Neural progenitor cell (in vitro differentiated cells): ENCODE measurements at places on chromosomes 1 and 21.

GRCh38 chr1:81208441-81208840 lies 592.3 kb upstream of the ADGRL2 start:
- DNase-seq = no peak

- no peak for DNase-seq
Observed at GRCh38 chr1:19140465-19140864, 69.6 kb downstream of the UBR4 start.

DNA sequence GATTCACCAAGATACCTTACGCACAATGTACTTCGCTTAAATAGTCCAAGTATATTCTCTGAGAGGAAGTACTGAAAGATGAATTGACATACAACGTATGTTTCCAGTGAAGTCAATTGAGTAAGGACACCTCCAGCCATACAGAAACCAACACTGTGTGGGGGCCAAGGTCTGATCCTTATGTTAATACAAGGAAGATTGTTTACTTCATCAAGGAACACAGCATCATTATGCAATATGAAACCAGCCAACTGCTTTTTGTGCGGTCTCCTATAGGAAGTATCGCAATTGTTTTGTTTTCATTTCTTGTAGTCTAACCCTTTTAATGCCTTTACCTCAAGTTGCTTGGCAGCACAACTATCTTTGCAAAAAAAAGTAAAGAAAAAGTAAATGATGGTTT lies 28.2 kb upstream of the TEKT2 start:
- DNase-seq = no peak

DNA sequence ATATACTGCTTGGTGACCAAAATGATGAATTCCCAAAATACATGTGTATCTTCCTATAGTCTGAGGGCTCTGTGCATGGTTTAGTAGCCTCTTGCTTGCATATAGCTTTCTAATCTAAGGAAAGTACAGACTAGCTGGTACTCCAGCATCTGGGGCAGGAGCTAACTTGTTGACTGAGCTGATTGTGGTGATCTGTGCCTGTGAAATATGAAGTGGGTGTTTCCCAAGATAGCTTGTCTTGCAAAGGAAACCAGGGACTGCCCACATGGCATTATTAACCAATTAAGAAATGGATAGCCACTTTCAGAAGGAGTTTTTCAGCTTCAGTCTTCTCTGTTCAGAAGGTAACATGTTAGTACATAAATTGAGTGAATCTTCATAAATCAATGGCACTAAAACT lies 219.8 kb downstream of the NEGR1 start:
- DNase-seq = no peak

GRCh38 chr1:85366391-85367170 lies 90.1 kb upstream of the BCL10 start:
- DNase-seq = no peak

GRCh38 chr1:22101199-22101598 lies 41.7 kb downstream of the WNT4 start:
- DNase-seq = no peak

GRCh38 chr1:89260566-89261255 lies 11.9 kb downstream of the GBP5 start:
- no peak for DNase-seq

GRCh38 chr21:43740497-43741156 lies 21.7 kb downstream of the PDXK start:
- peak; percentile 73 for DNase-seq

DNA sequence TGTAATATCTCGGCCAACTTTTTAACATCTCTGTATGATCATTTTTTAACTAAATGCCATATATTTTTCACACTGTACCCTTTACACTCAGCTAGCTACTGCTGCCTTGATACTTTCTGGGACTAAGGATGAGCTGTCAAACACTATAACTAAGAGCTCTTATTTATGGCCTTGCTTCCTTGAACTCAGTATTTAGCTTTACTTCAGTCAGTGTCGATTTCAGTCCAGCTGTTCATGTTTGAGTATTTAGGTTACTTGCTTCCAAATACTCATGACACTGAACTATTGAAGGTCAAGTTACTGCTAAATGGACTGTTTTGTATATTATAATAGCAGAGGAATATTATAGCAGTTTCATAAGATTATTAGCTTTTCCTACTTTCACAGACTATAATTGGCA lies 25.9 kb upstream of the USP25 start:
- DNase-seq = no peak

DNA sequence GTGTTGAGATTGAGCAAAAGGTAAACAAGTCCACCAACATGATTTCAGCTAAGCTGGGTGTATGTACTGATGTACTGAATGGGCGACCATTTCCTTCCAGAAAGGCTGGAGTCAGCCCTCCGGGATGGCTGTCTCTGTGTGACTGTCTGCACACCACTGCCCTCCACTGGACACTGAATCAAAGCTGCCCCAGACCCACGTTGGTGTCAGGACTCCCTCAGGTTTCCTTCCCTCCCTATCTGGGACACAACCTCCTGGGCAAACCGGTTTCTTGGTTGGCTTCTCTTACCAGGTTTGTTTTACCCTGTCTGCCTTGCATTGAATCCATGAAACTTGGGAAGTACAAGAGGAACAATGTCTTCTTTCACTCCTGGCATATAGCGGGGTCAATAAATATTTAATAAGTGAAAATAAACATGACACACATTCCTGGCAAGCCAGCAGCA lies 5.3 kb upstream of the SRP9 start:
- DNase-seq = peak; percentile 92

- peak; percentile 7 for DNase-seq
Observed at GRCh38 chr1:180778782-180779398, 133.8 kb upstream of the KIAA1614 start.

DNA sequence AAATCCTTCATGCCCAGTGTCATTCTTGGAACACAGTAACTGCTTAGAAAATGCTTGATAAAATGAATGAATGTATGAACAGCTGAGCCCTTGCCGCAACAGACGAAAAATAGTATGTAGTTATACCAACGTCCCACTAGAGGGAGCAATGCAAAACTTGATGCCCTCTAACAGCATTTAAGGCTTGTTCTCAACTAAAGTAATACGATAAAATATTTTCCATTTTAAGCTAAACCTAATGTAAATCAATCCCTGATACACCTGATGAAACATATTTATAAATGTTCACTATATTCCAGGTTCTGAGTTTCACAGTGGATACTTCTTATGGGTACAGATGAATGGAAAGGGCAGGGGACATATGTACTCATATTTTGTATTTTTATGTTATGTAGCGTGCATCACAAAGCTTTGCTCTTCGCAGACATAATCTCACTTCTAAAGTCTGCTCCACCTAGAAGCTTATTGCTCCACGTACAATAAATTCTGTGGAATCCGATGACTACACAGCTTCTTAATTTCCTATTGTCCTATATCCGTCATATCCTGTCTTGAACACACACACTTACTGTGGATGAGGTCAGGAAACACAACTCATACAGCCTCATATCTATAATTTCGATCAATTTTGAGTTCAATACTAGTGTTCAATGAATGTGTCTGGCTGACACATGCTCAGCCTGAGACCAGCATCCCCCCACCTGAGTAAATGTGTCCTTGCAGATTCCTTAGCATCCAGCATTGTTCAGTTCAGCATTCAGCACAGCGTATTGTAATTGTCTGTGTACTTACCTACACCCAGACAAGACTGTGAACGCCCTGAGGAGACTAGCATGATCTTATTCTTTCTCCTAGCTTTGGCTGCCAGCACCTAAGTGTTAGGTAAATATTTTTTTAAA lies 4.4 kb upstream of the UTP25 start:
- peak; percentile 52 for DNase-seq

DNA sequence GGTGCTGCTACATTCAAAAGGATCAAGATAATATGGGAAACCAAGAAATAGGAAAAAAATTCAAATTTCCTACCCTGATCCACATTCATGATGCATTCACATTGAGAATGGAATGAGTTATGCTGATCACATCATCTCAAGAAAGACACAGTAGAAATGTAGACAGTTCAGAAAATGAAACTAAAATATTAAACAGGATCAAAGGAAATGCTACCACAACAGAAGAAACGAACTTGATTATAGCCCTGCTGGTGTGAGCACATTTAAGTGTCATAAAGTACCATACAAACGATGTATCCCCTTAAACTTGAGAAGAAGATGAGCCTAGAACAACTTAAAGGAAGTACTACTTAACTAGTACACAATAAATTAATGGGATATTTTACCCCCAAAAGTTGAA lies 21.3 kb downstream of the SYDE2 start:
- DNase-seq = no peak

DNA sequence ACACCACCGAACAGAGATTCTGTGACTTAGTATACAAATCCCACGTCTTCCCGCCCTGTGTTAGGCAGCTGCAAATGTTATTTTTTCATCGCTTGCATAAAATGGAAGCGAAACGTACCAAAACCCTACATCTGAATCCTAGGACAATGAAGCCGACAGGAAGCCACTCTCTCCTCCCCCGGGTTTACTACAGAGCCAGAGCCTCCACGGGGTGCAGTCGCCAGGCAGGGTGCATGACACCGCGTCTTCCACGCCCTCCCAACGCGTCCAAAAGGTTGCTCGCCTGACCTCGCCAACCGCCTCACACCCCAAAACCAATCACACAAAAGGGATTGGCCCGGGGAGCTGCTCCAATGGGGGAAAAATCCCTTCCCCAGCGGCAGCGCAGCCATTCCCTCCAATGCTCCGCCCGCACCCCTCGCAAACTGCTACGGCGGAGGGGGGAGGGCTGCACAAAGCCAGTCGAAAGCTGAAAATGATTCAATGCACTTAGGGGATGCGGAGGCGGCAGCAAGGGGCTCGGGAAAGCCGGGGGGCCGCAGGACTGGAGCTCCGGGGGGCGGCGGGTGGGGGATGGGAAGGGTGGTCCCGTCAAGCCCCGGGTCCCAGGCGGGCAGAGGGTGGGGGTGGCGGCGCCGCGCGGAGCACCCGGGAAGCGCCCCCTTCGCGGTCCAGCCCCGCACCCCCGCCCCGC lies 701 bp downstream of the CEP170 start:
- DNase-seq = peak; percentile 81

GRCh38 chr1:180026556-180026955 lies 71.9 kb downstream of the CEP350 start:
- DNase-seq = no peak

DNA sequence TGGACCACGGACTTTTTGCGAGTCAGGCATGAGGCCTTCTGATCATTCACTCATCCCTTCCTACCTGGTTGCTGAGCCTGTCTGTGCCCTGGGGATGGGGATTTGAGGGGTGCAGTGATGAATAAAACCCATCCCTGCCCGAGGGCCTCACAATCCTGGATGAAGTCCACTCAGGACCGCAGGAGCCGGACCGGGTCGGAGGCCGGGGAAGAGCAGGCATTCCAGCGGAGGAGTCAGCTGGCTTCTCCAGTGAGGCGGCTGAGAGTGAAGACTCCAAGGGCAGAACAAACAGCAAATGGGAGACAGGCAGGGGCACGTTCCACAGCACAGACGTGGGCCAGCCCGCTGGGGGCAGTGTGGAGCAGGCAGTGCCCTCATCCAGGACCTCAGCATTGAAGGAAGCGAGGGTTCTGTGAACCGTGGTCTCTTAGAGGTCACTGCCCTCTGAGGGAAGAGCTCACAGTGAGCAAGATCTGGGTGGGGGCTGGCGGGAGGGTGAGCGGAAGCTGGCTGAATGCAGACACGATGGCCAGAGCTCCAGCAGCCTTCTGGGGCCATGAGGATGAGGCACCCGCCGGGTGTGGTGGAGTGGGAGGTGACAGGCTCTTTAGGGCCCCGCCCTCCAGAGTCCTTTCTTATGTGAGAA lies 10.9 kb upstream of the LRRC3 start:
- peak; percentile 56 for DNase-seq

DNA sequence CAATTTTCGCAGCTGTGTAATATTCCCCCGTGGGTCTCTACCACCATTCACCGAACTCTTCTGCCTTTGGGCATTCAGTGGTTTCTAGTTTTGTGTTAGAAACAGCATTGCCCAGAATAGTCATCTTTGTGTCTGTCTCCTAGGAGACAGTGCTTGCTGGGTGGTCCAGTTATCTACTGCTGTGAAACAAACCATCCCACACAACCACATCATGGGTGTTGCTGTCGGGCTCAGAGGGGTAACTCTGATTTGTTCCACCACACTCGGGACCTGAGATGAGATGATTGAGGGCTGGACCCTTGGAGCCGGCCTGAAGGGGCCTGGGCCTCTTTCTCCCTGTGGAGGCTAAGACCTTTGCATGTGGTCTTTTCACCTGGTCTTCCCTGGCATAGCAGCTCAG lies 427.2 kb upstream of the VAMP3 start:
- no peak for DNase-seq

- no peak for DNase-seq
Observed at GRCh38 chr1:209672705-209673630, 2.2 kb upstream of the G0S2 start.

- DNase-seq = peak; percentile 60
Observed at GRCh38 chr1:241998412-241998921, 431 bp downstream of the MAP1LC3C start.

DNA sequence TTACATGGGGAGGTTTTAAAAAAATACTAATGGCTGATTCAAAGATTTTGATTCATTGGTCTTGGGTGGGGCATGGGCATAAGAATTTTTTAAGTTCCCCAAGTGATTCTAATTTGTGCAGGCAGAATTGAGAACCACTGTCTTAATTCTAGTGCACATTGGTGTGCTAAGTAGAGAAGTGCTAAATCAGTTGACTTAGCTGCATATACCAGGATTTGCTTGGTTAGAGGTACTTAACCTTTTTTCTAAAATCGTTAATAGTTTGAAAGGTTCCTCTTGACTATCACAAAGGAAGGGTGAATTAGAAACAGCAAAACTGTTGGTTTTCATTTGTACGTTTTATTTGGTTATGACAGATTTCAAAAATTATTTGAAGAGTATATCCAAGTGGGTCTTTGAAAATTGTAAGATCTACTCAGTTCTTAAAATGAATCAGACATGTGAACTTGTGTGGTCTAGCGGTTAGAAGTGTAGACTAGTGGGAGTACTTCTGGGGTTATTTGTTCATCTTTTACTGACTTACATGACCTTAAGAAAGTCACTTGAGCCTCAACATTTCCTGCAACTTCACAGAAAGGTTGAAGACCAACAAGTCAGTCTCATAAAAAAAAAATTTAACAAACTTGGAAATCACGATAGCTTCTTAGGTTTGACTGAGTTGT lies 66.7 kb downstream of the RPAP2 start:
- no peak for DNase-seq

GRCh38 chr1:88141499-88142074 lies 542.5 kb upstream of the PKN2 start:
- DNase-seq = no peak

DNA sequence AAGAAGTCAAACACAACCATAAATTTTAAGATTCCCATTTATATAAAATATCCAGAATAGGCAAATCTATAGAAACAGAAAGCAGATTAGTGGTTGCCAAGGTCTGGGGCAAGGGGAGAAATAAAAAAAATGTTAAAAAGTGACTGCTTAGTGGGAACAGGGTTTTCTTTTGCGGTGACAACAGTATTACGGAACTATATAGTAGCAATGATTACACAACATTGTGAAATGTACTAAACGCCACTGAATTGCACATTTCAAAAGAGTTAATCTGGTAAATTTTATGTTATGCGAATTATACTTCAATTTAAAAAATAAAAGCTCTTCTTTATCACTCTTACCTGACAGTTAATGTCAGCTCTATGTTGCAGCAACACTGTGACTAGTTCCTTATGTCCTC lies 105.2 kb downstream of the ACBD6 start:
- no peak for DNase-seq

- DNase-seq = no peak
Observed at GRCh38 chr1:231767471-231767870, 140.9 kb downstream of the DISC1 start.
